ENCODE measurements at places on chromosomes 1 and 21.

GRCh38 chr1:90220941-90221693 is 226.2 kb downstream of the ZNF326 start:
- DNase-seq = no peak

DNA sequence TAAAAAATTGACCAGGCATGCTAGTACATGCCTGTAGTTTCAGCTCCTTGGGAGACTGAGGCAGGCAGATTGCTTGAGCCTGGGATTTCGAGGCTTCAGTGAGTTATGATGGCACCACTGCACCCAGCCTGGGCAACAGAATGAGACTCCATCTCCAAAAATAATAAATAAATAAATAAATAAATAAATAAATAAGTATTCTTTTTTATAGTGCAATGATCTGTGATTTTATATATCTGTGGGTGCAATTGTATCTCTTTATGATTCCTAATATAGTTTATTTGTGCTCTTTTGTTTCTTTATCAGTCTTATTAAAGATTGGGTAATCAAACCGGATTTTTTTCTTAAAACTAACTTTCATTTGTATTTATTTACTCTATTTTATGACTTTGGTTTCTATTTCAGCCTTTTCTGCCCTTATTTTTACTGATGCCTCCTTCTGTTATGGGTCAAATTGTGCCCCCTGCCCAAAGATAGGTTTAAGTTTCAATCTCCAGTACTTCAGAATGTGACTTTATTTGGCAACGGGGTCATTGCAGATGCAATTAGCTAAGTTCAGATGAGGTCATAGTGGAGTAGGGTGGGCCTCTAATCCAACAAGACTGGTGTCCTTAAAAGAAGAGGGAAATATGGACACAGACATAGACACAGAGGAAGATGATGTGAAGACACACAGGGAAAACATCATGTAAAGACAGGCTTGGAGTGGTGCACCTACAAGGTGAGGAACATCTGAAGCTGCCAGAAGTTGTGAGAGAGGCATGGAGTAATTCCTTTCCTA is 74.9 kb upstream of the CDC42BPA start:
- no peak for DNase-seq

- DNase-seq = no peak
These were observed 16.5 kb downstream of the PTCH2 start for GRCh38 chr1:44826375-44827196.

DNA sequence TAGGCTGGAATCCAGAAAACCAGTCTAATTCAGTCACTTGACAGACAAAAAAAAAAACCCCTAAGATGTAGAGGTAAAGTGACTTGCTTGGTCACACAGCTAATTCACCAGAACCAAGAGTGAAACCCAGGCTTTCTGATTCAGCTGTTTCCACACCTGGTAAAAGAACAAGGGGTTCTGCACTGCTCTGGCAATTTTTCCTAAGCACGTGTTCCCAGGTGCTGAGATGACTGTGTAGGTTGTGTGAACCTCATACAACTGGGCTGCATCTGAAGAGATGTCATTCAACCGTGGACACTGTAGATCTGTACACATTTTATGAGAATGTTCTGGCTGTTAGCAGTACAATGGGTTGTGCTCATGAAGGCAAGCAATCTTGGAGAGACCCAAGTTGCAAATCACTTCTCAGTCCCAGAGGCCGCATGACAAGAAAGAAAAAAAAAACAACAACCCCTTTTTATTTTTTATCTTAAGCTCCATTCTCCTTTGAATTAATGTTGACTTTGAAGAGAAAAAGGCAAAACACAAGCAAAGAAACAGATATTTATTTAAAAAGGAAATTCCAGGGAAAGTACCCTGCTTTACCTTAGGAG is 95.4 kb downstream of the INTS7 start:
- no peak for DNase-seq

DNA sequence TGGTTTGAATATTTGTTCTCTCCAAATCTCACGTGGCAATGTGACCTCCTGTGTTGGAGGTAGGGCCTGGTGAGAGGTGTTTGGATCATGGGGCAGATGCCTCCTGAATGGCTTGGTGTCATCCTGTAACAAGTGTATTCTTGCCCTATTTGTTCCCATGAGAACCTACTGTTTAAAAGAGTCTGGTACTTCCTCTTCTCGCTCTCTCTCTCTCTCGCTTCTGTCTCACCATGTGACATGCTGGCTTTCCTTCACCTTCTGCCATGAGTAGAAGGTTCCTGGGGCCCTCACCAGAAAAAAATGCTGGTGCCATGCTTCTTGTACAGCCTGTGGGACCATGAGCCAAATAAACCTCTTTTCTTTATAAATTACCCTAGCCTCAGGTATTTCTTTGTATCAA is 8.4 kb upstream of the PAXBP1 start:
- DNase-seq = no peak

GRCh38 chr21:26804895-26805609 is 40.2 kb downstream of the ADAMTS1 start:
- DNase-seq = no peak

DNA sequence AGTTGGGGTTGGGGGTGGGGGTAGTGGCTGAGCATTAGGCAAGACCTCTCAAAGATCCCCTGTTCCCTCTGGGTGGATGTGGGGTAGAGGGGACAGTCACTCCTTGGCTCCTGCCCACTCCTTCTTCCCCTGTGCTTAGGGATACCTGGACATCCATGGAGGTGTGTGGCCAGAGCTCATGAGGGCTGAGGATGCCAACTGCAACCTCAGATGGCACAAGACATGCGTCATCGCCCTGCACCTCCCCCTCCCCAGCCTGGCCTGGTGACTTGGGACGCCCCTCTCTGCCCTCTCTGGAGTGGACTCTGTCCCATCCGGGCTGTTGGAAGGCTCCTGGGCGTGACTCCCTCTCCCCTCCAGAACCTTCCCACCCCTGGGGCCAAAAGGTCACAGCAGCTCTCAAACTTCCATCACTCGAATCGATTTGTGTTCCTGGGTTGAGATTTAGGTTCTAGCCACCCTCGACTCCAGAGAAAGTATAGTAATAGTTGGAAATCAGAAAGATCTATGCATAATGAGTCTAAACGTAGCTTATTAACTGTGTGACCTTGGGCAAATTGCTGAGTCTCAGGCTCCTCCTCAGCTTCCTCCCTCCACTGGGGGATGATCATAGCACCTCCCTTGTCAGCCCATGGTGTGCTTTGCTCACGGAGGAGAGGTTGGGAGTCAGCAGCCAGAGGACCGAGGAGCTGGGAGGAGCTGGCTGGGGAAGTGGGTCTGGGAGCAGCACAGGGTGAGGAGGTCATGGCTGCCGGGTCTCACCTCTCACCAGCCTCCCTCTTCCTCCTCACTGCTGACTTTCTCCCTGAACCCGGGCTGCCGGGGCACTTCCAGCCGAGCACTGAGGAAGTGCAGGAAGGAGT is 2.2 kb upstream of the PTPN7 start:
- DNase-seq = no peak

- no peak for DNase-seq
These were observed 199.7 kb upstream of the C8B start for GRCh38 chr1:57165546-57165945.

DNA sequence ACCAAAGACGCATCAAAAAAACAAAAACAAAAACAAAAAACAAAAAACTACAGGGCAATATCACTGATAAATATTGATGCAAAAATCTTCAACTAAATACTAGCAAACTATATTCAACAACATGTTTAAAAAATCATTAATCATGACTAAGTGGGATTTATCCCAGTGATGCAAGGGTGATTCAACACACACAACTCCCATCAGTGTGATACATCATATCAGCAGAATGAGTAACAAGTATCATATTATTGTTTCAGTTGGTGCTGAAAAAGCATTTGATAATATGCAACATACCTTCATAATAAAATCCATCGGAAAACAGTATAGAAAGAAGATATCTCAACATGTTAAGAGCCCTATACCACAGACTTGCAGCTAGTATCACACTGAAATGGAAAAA is 953.0 kb downstream of the AMY1C start:
- no peak for DNase-seq

DNA sequence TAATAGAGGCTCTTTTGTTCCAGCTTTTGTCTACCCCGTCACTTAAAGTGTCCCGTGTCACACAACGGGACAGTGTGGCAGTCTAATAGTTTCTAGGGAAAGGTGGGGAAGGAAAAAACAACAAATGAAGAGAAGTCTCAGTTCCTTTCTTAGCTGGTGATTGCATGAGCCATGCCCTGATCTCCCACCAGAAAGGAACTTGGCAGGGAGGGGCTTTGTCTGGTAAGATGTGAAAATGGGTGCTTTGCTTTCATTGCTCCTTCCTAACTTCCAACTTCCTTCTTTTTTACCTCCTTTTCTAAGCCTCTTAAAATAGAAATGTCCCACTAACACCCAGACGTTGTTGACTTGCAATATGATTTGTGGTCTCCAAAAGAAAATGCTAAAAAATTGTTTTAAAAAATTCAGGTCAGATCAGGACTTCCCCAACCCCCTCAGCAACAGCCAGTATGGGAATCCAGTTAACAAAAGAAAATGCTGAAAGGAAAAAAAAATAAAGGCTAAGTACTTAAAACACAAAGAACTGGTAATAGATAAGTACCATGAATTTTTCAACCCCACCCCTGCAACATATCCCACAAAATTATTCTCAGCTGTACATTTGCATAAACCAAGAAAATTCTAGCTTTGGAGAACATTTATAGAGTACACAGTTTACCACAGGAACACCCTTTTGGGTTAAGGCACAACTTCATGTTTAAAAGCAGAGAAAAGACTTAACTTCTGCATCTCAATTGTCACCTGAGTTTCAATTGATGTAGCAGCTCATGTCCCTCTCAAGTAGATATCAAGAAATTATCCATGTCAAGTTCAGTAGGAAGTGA is 106.2 kb downstream of the NIBAN1 start:
- no peak for DNase-seq

All from iPS-NIHi11 (cell line).